Mesenchymal stem cell (in vitro differentiated cells and primary cell): ENCODE measurements at places on chromosomes 11 and 22.
A peak's percentile ranks its signal among the peaks of the same experiment; 100 is the strongest.

DNA sequence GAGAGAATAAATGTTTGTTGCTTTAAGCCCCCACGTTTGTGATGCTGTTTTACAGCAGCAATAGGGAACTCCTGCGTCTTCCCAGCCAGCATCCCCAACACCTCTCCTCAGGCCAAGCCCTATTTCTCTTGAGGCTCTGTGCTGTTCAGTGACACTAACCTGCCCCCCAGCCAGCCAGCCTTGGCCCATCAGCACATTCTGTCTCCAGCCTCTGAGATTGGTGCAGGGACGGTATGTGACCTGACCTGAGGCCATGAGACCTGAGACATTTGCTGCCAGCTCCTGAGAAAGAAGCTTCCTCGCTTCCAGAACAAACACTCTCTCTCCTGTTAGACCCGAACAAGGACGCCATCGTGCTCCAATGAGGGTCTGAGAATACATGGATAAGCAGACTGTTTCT, 38.5 kb upstream of the SLC35C1 start:
- H3K4me3 ChIP-seq, result no peak overlapping the region
- peaks cover 76% of the 10 kb centered on the region for H3K27me3 ChIP-seq

- H3K4me3 ChIP-seq, result no peak overlapping the region
- no peaks in the 10 kb centered on the region for H3K36me3 ChIP-seq
- H3K4me1 ChIP-seq, result peaks cover 4% of the 10 kb centered on the region
- no peak for DNase-seq
- H3K27me3 ChIP-seq, result peaks cover 36% of the 10 kb centered on the region
- H3K27ac ChIP-seq, result no peak overlapping the region
These were observed 11.3 kb downstream of the NCF4 start for GRCh38 chr22:36872084-36872483.

DNA sequence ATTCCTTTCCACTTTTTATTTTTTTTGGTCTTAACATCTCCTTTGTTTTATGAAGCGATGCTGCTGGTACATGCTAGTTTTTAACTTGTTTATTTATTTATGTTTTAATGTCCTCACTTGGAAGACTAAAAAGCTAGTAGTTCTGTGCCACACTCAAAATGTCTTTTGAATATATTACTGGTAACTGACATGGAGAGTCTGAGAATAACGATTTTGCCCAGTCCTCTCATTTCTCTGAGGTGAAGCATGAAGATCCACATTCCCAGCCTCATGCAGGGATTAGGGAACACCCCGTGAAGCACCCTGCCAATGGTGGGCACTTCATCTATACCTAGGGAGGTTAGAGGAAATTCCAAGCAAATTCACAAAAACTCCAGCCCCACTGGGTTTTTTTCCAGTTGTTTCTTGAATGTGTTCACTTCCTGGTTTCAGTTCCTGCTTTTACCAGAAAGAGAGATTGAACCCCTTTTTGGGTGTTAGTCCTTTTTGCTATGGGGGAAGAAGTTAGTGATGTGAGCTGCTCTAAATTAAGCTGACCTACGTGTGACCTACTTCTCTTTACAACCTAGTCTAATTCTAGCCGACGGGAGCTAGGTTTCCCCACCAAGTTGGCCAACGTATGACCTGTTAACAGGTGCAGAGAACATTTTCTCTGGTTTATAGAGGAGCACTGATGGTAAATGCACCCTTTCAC, 106.1 kb downstream of the SLC1A2 start:
- H3K4me1 ChIP-seq, result no peaks in the 10 kb centered on the region
- H3K27ac ChIP-seq, result no peak overlapping the region
- no peaks in the 10 kb centered on the region for H3K36me3 ChIP-seq
- no peaks in the 10 kb centered on the region for H3K27me3 ChIP-seq

GRCh38 chr11:86099874-86100273, 31.0 kb upstream of the PICALM start:
- no peaks in the 10 kb centered on the region for H3K4me1 ChIP-seq
- no peaks in the 10 kb centered on the region for H3K36me3 ChIP-seq
- H3K27me3 ChIP-seq, result no peaks in the 10 kb centered on the region
- no peak overlapping the region for H3K4me3 ChIP-seq

DNA sequence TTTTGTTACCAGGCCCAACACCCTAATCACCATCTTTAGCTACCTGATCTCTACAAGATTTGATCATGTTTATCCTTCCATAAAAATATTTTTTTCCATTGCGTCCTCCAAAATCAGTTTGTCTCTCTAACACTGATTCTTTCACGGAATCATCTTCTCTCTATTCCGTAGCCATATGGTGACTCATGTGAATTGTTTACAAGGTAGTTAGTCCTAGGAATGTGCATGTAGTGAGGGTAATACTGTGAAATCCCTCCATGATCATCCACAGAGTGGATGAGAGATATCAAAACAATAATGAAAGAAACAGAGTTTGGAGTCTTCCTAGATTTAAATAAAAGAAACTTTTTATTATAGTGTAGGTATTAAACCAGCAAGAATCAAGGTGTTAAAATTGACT, 230.2 kb downstream of the METTL15 start:
- no peak overlapping the region for H3K4me3 ChIP-seq
- no peaks in the 10 kb centered on the region for H3K4me1 ChIP-seq
- peak; percentile 63 for DNase-seq
- no peaks in the 10 kb centered on the region for H3K36me3 ChIP-seq
- no peaks in the 10 kb centered on the region for H3K27me3 ChIP-seq

DNA sequence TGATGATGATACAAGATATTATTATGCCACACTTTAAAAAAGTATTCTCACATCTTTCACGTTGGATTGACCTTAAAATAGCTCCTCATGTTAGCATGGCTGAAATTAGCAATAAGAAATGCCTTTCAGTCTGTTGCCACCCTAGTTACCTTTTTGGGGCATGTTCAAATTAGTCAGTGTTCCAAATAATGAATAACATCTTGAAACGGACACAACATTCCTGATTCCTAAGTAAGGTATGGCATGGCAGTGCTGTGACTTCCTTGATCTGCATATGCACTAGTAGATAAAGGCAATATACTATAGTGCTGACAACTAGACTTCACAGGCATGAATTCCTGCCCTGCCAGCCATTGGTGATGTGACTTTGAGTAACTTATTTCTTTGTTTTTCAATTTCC, 914.5 kb downstream of the METTL15 start:
- no peak overlapping the region for H3K4me3 ChIP-seq
- no peaks in the 10 kb centered on the region for H3K4me1 ChIP-seq
- no peaks in the 10 kb centered on the region for H3K27me3 ChIP-seq
- no peaks in the 10 kb centered on the region for H3K36me3 ChIP-seq
- no peak overlapping the region for H3K27ac ChIP-seq
- DNase-seq, result no peak

DNA sequence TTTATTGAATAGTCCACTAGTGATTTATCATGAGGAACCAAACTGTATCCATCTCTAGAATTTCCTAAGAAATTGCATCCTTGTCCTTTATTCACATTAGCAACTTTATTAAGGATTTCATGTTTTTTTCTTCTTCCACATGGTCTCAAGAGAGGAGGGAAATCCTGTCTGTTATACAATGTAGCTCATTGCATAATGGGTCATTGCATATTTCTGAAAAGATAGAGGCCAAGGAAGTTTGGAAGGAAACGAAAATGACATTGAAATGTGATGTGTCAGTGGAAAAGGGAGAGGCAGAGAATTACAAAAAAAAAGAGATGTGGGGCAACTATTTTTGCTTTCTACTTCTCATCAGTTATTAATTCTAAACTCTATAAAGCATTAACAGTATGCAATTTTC, 353.1 kb downstream of the METTL15 start:
- DNase-seq, result no peak
- H3K4me3 ChIP-seq, result no peak overlapping the region
- H3K36me3 ChIP-seq, result no peaks in the 10 kb centered on the region
- H3K4me1 ChIP-seq, result no peaks in the 10 kb centered on the region
- H3K27ac ChIP-seq, result no peak overlapping the region

GRCh38 chr11:123654566-123655081, at the start of gene SCN3B:
TSS of gene SCN3B (minus strand) at chr11:123654624. CDS start at chr11:123653801, 823 bp downstream.
- no peak within 1 kb of the TSS for H3K27ac ChIP-seq
- H3K36me3 ChIP-seq, result no peaks in the 10 kb centered on the region
- peaks cover 15% of the 10 kb centered on the region for H3K4me1 ChIP-seq

- peaks cover 2% of the 10 kb centered on the region for H3K4me1 ChIP-seq
- H3K36me3 ChIP-seq, result no peaks in the 10 kb centered on the region
- H3K27me3 ChIP-seq, result no peaks in the 10 kb centered on the region
These were observed 590.0 kb downstream of the METTL15 start for GRCh38 chr11:28697920-28698827.

GRCh38 chr11:78318321-78319114, 99.1 kb downstream of the GAB2 start:
- DNase-seq, result no peak
- H3K36me3 ChIP-seq, result no peaks in the 10 kb centered on the region
- no peak overlapping the region for H3K27ac ChIP-seq
- no peaks in the 10 kb centered on the region for H3K27me3 ChIP-seq
- no peaks in the 10 kb centered on the region for H3K4me1 ChIP-seq

- peaks cover 23% of the 10 kb centered on the region for H3K36me3 ChIP-seq
- peak overlapping the region; percentile 95 for H3K4me3 ChIP-seq
- H3K27ac ChIP-seq, result peak overlapping the region; percentile 97
These were observed 969 bp downstream of the CCDC117 start for GRCh38 chr22:28773461-28773867.

GRCh38 chr11:134170919-134171281, 52.9 kb downstream of the NCAPD3 start:
- no peak overlapping the region for H3K27ac ChIP-seq
- no peak overlapping the region for H3K4me3 ChIP-seq
- peak; percentile 19 for DNase-seq
- H3K4me1 ChIP-seq, result no peaks in the 10 kb centered on the region

DNA sequence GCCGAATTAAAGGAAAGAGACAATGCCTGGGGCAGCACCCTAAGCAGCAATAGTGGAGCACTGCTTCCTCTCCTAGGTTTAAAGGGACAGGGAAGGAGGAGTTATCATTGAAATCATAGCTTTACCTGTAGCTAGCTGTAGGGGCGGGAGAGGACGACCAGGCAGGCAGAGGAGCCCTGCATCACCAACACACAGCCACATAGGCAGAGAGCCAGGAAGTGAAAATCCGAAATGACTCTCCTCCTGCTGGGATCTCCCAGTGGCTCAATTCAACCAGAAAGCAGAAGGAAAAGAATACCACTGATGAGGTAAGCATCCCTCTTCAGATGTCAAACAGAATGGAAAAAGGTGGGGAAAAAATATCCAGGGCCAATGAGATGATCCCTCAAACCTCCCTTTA, 20.4 kb downstream of the MRGPRX4 start:
- no peaks in the 10 kb centered on the region for H3K36me3 ChIP-seq
- H3K27ac ChIP-seq, result no peak overlapping the region
- DNase-seq, result no peak

DNA sequence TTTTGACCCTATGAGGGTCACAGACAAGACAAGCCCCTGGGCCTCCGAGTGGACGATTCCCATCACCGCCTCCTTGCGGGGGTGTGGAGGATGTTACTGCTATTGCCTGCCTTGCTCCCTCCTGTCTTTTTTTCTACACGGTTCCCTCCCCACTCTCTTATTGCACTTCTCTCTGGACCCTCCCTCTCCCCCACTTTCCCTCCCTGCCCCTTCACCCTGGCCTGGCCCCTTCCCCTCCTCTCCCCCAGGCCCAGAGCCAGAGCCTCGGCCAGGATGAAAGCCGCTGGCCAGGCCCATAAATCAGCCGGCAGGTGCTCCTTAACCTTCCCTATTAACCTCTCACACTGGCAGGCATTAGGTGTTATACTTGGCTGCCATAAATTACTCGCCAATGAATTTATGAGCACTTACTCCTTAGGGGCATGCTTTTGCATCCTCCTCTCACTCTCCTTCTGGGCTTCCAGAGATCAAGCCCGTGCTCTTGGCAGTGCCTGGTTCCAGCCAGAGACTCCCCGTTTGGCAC, 18.3 kb upstream of the ALX4 start:
- H3K4me3 ChIP-seq, result no peak overlapping the region
- DNase-seq, result no peak
- H3K27me3 ChIP-seq, result peaks cover 98% of the 10 kb centered on the region
- H3K36me3 ChIP-seq, result no peaks in the 10 kb centered on the region
- H3K27ac ChIP-seq, result no peak overlapping the region

DNA sequence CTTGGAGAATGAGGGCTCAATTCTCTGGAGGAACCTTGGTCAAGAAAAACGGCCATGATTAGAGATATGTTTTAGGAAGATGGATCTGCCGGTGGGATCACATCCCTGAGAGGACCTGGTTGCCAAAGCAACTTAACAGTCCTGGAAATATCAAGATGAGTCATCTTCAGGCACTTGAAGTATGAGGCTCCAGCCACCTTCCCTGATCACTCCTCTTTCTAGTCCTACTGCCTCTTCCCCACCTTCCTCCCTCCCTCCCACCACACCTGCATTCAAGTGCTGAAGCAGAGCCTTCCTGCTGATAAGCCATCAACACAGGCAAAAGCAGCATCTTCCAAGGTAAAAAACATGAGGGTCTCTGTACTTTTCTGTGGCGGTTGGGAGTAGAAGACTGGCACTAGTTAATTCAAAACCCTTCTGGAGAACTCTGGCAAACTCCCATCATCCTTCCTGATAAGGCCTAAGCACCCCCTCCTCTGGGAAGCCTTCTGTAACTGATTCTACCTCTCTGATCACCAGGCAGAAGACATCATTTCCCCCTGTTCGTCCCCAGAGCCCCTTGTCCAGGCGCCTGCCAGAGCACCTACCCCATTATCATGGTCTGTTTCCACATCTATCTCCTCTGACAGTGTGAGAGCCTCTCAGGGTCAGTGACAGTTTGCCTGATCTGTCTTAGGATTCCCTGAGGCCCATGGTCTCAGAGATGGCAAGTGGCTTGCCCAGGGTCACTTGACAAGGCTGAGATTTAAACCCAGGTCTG, 79.8 kb downstream of the CLPB start:
- no peak for DNase-seq
- no peaks in the 10 kb centered on the region for H3K27me3 ChIP-seq
- peaks cover 16% of the 10 kb centered on the region for H3K36me3 ChIP-seq
- H3K4me1 ChIP-seq, result peaks cover 4% of the 10 kb centered on the region
- H3K27ac ChIP-seq, result no peak overlapping the region

DNA sequence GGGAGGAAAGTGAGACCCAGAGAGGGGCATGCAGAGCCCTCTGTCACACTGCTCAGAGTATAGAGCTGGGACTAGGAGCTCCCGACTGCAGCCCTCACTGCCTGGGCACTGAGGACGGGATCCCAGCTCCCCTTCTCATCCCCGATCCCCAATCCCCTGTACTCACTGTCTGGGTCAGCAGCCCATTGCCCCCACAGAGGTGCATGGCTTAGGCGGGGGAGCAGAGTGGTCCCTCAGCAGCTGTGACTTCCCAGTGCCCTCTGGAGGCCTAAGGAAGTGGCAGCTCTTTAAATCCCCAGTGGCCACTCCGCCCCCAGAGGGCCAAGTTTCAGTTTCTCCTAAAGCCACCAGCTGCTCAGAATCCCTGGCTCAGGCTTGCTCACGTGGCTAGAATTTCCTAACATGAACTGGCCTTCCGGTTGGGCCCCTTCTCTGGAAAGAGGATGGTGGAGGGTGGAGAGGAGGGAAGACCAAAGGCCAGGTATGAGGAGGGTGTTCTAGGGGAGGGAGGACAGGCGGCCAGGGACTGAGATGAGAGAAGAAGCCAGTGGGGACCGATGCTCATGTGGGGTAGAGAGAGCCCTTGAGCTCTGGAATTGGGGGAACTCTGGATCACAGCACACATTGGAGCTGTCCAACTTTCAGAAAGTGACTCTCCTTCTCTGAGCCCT, at the start of gene BATF2:
TSS of gene BATF2 (minus strand) at position 262 of the 671 bp plus-strand sequence. CDS start at position 205, 57 bp downstream.
- H3K36me3 ChIP-seq, result no peaks in the 10 kb centered on the region
- H3K4me1 ChIP-seq, result peaks cover 14% of the 10 kb centered on the region
- no peak within 1 kb of the TSS for H3K27ac ChIP-seq
- H3K27me3 ChIP-seq, result peaks cover 7% of the 10 kb centered on the region
- peak; percentile 91 for DNase-seq
- no peak within 1 kb of the TSS for H3K4me3 ChIP-seq
